ENCODE measurements at places on chromosomes 12 and 14.

- peak; percentile 9 for DNase-seq
Observed at GRCh38 chr14:22084393-22085281, 411.0 kb upstream of the OR4E1 start.

GRCh38 chr12:132143336-132144071 lies 615 bp downstream of the DDX51 start:
- no peak for DNase-seq

- no peak for DNase-seq
Observed at GRCh38 chr14:95498622-95499353, 17.7 kb downstream of the SYNE3 start.

DNA sequence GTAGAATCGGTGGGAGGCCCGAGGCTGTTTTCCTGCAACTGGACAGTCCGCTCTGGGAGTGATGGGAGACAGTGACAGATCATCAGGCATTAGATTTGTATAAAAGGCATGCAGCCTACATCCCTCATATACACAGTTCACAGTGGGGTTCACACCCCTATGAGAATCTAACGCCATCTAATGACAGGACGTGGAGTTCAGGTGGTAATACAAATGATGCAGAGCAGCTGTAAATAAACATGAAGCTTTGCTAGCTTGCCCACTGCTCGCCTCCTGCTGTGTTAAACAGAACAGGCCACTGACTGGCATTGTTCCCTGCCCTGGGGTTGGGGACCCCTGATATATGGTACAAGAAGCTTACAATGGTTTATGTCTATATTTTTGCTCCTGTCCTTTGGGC lies 179.0 kb downstream of the LRFN5 start:
- DNase-seq: no peak

GRCh38 chr14:69661194-69661537 lies 49.8 kb downstream of the SUSD6 start:
- no peak for DNase-seq
